A549 treated with DMSO at 1 μM for 4 hours (cell line): ENCODE measurements at places on chromosomes 7 and 10. TPM values are rescaled to one million over a fixed set of nuclear protein-coding genes. Genes with fewer than 3 reads are reported as not detected.

The CUL1 gene
- 52.4 to 70.7 TPM (median 64.2 TPM) in 5 replicates for total RNA-seq

The LAMB1 gene
- total RNA-seq = 126 to 145 TPM (median 142 TPM) in 5 replicates

The TDRD1 gene
- not detected in 5 replicates for total RNA-seq

The ENO4 gene
- total RNA-seq = 0.11 to 0.67 TPM (median 0.34 TPM) in 5 replicates

The CCDC7 gene
- 0.56 to 1.2 TPM (median 0.86 TPM) in 5 replicates for total RNA-seq

The FAM131B gene
- 0.36 to 0.72 TPM (median 0.58 TPM) in 5 replicates for total RNA-seq

The OR6B1 gene
- not detected in 5 replicates for total RNA-seq

The NPY gene
- not detected in 5 replicates for total RNA-seq

The AKR1C1 gene
- total RNA-seq = 439 to 635 TPM (median 596 TPM) in 5 replicates

The HTR5A gene
- not detected in 5 replicates for total RNA-seq

The MGAM2 gene
- 0.01 TPM in 1 of 5 replicates, not detected in the others for total RNA-seq

The AKR1D1 gene
- not detected in 5 replicates for total RNA-seq

The DPYSL4 gene
- 16.6 to 19.3 TPM (median 17.7 TPM) in 5 replicates for total RNA-seq

The CARD11 gene
- total RNA-seq = 1.1 to 2.1 TPM (median 1.3 TPM) in 5 replicates

The COL1A2 gene
- total RNA-seq = 0.03 to 0.16 TPM in 2 of 5 replicates, not detected in the others

The NKX1-2 gene
- 0.03 to 0.04 TPM in 2 of 5 replicates, not detected in the others for total RNA-seq
